Central memory CD4-positive, alpha-beta T cell (primary cell): ENCODE measurements at places on chromosomes 5 and 9.

DNA sequence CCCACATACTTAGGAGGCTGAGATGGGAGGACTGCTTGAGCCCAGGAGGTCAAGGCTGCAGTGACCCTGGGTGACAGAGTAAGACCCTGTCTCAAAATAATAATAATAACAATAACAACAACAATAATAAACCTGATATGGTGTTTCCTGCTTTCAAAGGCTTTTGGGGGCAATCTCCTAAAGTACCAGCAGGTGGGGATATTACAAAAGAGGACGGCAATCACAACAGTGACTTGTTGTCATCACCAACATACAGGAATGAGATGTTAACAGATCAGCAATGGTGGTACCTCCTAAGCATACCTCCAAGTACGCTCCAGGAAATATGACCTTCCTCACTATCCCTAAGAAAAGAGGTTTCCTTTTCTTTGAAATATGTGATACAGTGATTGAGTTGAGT, 91.1 kb upstream of the RNF180 start:
- DNase-seq = no peak

- DNase-seq = no peak
Observed at GRCh38 chr5:101012880-101013279, 109.8 kb upstream of the ST8SIA4 start.

DNA sequence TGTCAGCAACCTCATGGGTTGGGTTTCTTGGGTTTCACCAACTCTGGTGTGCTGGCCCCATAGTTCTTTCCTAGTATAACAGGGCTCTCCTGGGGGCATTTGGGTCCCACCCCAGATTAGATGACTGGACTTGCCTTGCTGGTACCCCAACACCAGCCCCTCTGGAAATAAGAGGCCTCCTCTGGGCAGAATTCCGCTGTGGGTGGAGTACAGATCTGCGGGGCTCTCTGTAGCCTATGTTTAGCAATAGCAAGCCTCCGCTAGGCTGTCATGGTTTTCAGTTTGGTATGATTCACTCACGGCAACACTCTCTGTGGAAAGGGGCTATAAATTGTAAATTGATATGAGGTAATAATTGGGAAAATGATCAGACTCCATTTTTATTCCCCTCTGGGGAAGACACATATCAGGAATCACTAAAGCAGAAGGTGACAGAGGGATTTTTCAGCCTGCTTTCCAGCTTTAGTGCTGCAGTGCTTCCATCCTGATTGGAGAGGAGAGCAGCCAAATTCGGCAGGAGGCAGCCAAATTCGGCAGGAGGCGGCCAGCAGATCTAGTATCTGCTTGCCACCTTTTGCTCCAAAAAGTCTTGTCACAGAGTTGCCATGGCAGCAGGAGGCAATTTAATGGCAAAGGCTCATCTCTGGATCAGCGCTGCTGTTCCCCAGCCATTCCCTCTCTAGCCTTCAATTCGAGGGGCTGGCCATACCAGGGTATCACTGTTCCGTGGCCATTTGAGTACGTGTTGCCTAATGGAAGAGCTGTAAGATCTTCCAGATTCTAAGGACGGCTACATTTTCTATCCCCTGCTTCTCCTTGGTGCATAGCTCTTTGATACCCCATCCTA, 84.6 kb downstream of the SLC44A1 start:
- no peak for DNase-seq

DNA sequence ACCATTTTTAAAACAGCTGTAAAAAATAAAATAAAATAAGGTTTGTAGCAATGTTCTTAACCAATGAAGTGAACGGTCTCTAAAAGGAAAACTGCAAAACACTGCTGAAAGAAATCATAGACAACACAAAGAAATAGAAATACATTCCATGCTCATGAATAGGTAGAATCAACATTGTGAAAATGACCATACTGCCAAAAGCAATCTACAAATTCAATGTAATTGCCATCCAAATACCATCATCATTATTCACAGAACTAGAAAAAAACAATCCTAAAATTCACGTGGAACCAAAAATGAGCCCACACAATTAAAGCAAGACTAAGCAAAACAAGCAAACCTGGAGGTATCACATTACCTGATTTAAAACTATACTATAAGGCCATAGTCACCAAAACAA, 67.6 kb upstream of the RGMB start:
- no peak for DNase-seq

DNA sequence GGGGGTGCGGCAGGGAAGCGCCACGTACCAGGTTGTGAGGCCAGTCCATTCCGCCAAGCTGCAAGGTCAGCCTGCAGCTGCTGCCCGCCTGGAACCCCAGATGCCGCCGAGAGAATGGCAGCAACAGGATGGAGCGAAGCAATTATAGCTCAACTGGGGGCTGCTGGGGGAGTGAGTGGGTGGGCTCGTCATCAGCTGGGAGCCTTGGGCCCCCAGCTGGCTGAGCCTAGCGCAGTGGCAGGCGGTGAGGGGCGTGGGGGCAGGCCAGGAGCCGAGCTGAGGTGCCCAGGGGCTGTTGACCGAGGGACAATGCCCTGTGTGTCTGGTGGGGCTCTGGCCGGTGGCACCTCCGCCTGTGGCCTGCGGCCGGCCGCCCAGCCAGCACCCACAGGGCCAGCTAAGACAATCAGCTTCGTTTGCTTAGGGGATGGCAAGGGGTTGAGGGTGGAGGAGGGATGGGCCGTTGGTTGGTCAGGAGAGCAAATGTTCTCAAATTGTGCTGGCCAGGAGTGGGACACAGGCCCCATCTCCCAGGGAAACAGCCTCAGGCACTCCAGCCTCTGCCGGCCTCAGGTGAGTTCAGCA, at the start of gene IL17B:
Gene IL17B (minus strand): TSS at position 116 of the 585 bp plus-strand sequence. CDS start 67 bp downstream, at position 49.
- no peak for DNase-seq

DNA sequence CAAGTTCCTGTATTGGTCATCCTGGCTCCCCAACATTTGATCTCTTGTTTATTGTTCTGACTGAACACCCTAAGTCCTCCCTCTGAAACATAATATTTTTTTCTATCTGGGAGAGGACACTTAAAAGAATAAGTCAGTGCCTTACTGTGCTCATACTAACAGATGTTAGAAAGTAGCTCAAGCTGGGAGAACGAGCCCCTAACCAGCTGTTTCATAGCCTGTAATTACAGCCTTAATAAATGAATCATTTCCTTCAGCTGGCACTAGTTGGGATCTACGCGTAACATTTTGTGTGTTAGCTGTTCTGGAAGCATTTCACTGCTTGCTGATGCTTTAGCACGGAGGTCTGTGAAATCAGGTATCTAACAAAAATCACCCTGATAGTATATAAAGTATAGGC, 345.9 kb upstream of the RIOK2 start:
- no peak for DNase-seq

GRCh38 chr5:168580227-168580508, 1.0 kb upstream of the PANK3 start:
- no peak for DNase-seq
